Activated CD4-positive, alpha-beta T cell treated with anti-CD3 and anti-CD28 coated beads, Interleukin-2, amount 50 U/mL, for 16 hours (primary cell): ENCODE measurements at places on chromosomes 5 and 9.

GRCh38 chr5:144088206-144089064 lies 82.0 kb downstream of the YIPF5 start:
- no peak for DNase-seq

- DNase-seq: no peak
These were observed 199.3 kb downstream of the CTNND2 start for GRCh38 chr5:11704916-11705315.

DNA sequence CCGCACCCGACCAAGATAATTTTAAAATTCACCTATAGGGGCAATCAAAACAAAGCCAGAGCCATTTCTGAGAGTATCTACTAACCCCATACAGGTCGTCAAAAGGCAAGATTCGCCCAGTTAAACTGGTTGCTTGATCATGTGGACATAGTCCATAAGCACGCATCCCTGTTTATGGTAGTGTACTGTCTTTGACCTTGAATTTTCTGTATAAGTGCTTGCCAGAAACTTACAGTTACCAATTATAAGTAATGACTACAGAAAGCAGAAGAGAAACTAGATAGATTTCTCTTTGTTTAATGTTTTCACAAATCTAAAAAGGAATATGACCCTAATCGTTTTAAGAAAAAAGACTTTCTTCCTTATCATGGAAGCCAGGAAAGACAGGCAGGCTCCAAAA lies 25.6 kb downstream of the SLC31A1 start:
- DNase-seq: no peak

DNA sequence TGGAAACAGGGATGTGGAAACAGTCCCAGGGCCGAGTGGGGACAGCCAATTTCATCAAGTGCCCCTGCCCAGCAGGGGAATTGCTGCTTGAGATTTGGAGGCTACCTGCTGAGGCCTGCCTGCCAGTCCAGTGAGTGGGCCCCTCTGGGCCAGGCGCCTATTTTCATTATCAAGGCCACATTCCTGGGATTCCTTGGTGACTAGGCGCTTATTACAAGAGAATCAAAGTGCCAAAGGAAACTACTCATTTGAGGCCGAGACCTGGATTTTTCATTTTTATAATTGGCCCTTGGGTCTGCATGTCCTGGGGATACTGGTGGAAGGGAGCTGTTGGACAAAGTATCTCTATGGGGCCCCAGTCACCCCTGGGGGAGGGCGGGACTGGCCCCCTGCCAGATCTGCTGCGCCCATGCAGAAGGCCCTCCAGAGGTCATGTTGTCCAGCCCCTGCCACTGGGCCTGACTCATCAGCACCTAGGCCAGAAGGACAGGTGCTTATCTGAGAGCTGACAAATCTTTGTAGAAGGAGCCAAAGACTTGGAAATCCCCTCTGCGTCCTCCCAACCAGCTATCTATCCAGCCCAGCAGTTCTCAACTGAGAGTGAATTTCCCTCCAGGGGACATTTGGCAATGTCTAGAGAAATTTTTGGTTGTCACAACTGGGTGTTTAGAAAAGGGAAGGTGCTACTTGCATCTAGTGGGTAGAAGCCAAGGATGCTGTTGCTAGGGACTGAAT lies 45.6 kb downstream of the FOXI1 start:
- DNase-seq: no peak

DNA sequence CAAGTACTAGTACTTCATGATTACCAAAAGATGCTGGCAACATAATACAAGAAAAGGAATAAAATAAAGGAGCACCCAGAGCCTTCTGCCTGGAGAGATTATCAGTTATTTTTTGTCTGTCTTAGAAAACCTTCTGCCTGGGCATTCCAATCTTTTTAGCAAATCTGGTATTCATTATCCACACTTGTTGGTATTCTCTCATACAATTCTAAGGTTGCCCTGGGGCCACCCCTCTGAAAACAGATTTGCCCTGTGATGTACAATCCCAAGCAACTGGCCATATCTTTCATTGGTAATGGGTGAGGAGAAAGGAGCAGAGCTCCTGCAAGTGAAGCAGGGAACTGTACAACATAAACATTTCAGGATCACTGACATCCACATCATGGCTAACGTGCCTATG lies 47.8 kb downstream of the WDR41 start:
- no peak for DNase-seq

- no peak for DNase-seq
These were observed 1080.7 kb upstream of the NUDT12 start for GRCh38 chr5:104643320-104643719.

GRCh38 chr9:95864852-95865580 lies 10.5 kb upstream of the ERCC6L2 start:
- peak; percentile 20 for DNase-seq

DNA sequence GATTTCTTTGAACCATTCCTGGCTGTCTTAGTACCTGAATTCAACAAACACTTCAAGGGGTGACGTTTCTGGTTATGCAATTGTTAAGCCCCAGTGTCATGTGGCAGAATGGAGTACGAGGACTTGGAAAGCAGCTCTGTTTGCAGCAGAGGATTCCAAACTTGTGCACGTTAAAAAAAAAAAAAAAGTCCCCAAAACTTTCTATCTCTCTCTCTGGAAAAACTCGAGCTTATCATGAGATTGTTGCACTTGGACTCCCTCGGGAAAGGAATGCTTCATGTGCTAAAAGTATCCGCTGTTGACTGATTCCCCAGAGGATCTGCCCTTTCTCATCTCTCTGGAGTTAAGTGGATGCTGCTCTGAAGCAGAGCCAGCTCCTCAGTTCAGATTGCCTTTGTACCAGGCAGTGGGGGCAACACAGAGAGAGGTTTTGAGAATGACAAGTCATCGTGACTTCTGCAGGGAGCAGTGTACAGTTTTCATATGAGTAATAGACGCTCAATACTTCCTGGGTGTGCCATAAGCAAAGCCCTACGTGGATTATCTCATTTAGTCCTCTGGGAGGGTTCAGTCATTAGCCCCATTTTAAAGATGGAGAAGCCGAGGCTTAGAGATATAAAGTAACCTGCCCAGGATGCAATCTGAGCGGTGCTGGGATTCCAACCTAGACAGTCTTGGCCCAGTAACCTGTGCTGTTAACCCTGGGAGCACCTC lies 28.1 kb downstream of the TMOD1 start:
- peak; percentile 89 for DNase-seq

- no peak for DNase-seq
These were observed 216.7 kb downstream of the BNC2 start for GRCh38 chr9:16653491-16654399.
